DMS 273 treated with DMSO at 0.1 percent for 48 hours (cell line): ENCODE measurements at places on chromosomes 2 and 18.

GRCh38 chr2:6627316-6627715, 238.4 kb downstream of the CMPK2 start:
- no peak for DNase-seq

- DNase-seq: no peak
These were observed 72.4 kb downstream of the ODC1 start for GRCh38 chr2:10375570-10376281.

DNA sequence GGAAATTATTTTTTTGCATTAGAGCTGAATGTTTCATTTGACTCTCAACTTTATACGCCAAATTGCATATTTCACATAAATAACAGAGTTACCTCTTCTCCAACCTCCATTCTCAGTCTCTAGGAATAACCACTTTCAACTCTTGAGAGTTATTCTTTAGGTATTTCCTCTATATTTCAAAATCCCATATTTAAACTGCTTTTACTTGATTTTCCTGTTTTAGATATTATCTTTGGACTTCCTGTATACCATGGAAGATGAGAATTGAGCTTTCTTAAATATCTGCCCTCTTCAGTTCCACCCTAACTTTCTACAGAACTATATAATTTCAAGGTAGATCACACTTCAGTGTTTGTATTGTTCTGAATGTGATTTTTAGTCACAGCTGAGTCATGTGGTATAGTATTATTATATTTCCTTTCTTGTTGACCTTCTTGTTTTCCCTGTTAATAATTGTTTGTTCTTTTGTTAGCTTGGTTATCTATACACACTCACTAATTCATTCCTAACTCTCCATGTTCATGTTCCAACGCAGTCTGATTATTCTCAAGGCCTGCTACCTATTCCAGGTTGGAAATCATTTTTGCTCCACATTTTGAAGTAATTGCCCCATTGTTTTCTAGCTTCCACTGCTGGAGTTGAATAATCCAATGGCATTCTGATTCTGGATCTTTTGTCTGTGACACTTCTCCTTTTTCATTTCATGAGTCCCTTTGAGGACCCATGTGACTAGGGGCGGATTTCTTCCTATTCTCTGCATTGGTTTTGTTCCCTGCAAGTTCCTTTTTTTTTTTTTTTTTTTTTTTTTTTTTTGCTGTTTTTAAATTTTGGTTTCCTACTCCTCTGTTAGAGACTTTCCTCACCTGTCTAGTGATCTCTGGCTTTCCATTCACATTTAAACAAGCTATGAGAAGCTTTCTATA, 156.8 kb upstream of the RBMS1 start:
- no peak for DNase-seq

DNA sequence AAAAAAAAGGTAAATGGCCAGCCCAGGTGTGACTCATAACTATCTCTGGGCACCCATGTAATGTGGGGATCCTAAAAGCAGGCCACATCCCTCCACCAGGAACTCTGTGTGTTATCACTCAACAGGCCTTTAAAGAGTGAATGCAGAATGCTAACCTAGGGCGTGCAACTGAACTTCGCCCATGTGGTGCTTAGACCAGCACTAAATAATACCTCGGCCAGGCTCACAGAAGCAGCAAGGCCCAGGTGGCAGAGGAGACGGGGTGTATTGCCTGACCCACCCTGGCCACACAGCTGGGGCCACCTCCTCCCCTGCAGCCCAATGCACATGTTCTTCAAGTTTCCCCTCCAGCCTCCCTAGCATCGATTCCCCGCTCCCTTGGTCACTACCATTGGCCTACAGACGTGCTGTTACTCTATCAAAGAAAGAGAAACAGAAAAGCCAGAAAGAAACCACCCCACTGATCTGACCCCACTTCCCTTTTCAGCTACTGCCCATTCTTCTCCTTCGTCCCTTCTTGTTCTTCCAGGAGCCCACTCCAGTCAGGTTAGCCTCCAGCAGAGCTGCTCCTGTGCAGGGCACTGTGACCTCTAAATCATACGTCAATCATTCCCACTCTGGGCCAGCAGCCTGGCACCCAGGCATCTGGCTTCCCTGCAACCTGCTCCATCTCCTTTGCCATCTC, 22.0 kb downstream of the FAM178B start:
- no peak for DNase-seq

DNA sequence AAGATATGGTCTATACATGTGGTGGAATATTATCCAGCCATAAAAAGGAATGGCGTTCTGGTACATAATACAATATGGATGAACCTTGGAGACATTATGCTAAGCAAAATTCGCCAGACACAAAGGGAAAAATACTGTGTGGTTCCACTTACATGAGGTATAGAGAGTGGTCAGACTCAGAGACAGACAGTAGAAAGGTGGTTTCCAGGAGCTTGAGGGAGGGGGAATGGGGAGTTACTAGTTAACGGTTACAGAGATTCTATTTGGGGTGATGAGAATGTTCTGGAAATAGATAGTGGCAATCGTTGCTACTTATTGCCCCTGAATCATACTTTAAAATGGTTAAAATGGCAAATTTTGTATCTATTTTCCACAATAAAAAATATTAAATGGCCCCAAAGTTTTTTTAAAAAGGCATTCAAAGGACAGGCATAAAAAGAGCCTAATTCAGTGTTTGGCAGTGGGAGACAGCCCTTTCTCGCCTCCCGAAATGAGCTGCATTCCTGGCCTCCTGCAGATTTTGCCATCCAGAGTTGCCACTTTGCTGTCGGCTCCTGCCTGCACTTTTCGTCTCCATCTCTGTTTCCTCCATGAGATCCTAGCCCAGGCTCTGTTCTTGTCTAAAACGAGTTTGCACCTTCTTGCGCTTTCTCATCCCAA, 13.5 kb downstream of the TNFRSF11A start:
- no peak for DNase-seq

DNA sequence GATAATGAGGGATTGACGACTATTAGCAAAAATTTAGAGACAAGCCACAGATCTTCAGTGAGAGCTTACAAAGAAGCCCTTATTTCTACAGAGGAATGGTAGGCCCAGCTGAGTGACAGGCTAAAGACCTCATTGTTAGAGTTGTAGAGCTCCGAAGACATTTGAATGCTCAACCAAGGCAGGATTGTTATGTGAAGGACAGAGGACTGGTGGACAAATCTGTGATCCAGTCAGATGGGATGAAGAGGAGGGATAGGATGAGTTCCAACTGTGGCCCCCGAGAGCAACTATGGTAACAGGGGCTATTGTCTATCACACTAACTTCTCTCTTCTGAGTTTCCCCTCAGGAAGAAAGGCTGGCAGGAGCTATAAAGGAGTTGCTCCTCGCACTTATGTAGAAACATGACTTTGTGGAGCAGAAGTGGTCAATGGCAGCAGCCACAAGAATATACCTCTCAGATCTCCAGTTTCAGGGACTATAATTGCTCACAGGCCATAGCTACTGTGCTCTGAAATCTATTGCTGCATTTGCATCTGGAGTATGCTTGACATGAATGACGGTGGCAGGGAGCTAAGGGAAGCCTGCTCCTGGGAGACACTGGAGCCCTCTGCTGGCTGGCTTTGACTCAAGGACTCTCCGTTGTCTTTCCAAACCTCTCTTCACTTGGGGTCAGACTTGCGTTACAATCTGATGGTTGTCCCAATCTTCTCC, 50.3 kb upstream of the GREB1L start:
- peak; percentile 11 for DNase-seq

- no peak for DNase-seq
These were observed 43.6 kb downstream of the CYB5A start for GRCh38 chr18:74248189-74248588.

DNA sequence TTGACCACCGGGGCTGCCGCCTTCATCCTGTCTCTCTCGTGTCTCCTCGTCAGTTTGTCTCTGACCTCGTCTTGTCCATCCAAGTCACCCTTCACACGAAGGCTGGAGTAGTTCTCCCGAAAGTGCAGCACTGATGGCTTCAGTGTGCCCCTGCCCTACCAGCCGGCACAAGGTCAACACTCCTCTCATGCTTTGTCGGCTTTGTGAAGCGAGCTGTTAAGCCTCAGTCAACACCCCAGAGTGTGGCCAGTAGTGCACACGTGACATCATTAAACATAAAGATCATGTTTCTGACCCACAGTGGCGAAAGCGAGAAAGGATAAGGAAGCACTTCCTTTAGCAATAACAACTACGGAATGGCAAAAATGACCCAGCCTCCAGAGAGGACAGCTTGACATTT, 23.2 kb downstream of the ACKR3 start:
- DNase-seq: no peak

DNA sequence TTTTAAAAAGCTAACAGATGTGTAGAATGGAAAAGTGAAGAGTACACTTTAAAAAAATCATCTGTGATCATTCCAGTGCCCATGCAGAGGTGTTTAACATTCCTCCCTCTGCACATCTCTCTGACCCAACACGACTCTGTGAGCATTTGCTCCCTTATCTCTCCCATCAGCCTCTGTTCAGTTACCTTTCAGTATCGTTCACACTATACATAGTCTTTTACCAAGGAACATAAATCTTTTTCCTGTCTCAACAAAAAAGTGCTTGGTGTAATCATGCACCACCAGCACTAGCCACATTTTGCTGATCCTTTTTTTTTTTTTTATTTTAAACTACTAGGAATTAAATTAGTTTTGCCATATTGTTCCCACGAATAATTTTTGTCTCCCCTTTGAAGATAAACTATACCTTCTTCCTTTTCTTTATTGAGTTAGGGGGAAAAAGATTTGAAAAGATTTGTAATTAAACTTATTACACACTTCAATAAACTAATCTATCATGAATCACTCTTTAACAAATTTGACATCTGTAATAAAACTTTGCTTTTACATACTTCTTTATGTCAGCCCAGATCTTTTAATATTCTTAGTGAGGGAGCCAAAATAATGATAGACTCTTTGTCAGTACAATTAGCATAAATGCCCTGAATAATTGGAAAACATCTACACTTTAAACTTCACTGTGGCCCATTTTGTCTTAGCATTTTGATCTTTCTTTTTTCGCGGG, 489.8 kb upstream of the FANCL start:
- no peak for DNase-seq

- DNase-seq: no peak
These were observed 22.7 kb downstream of the EPC2 start for GRCh38 chr2:148667113-148667836.

GRCh38 chr2:66536997-66537396, 102.1 kb downstream of the MEIS1 start:
- no peak for DNase-seq

GRCh38 chr2:144801325-144801724, 281.4 kb upstream of the ZEB2 start:
- no peak for DNase-seq

DNA sequence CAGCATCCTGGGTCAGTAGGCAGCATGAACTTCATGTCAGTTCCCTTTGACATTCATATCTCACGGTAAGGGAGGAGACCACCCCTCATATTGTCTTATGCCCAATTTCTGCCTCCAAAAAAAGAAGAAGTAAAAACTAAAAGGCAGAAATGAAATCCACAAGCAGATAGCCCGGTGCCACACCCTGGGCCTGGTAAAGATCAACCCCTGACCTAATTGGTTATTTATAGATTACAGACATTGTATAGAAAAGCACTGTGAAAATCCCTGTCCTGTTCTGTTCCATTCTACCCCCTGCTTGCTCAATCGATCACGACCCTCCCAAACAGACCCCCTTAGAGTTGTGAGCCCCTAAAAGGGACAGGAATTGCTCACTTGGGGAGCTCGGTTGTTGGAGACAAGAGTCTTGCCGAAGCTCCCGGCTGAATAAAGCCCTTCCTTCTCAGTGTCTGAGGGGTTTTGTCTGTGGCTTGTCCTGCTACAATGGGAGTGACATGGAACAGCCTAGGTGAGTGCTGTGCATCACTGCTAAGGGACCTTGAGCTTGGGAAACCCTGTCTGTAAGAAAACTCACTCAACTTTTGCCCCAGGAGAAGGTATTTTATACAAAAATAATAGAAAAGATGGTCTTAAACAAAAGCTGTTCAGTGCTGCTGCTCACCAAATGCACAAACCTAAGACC, 11.1 kb downstream of the NDUFV2 start:
- no peak for DNase-seq

DNA sequence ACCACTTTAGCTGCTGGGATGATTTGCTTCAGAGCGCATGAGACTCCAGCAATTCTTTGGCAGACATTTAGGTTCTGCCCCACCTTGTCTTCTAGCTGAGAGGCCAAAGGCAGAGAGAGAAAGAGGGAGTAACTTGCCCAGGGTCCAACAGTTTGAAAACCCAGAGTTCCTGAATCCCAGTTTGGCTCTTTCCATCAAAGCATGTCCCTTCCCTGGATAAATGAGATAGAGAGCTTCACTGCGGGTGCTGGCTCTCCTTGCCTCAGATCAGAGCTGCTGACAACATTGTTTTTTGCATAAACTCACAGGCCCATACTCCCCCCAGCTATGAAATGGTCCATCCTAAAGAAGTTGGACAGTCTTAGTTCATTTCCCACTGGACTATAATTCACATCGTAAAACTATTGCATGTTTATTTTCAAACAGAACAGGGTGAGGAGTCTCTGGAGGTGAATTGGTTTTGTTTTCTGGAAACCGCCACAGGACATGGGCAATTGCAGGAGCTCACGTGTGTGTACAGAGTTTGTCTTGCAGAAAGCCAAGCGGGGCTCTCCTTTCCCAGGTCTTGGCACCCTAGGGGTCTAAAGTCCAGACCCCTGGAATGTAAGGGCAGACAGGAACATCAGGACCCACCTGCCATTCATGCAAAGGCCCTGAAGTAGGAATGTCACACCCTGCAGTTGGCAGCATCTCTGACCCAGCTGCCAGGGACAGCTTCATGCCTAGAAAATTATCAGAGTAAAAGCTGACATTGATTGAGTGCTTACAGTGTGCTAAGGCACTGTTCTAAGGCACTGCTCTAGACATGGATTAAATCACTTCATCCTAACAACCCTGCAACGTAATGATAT, 25.0 kb upstream of the SLC14A2 start:
- DNase-seq: no peak

DNA sequence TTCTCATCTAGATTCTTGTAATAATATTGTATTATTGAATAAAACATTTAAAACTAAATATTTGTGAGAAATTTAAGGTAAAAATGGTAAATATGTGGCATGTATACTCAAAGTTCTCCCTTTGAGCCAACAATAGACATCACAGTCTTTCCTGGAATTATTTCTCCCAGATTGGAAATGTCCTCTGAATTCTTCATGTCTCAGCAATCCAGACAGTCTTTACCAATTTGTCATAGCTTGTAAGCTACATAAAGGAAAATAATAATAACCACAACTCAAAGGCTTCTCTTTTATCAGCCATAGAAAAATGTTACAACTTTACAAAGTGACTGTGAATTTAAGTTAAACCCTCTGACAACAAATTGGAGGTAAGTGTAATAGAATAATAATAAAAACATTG, 784.9 kb downstream of the EPHA4 start:
- no peak for DNase-seq

- no peak for DNase-seq
These were observed 6.2 kb upstream of the ALPG start for GRCh38 chr2:232400256-232401015.

DNA sequence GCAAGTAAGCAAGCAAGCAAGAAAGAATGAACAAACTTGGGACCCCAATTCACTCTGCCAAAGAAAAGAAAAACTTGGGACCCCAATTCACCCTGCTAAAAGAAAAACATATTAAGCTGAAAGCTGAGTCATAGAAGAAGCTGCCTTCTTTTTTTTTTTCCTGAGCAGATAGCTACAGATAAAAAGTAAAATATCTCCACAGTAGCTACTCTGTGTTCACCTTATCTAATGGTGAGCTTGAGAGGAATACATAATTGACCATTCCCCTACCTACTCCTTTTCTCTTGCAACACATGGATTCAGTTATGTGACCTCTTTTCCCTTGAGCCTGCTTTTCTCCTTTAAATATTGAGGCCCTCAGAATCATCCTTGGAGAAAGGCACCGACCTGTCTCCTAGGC, 63.0 kb downstream of the MCFD2 start:
- no peak for DNase-seq
